ENCODE measurements at places on chromosomes 2 and 18.

GRCh38 chr2:75389271-75389670 lies 171.5 kb downstream of the EVA1A start:
- no peak for DNase-seq

GRCh38 chr2:164138750-164139149 lies 402.9 kb upstream of the FIGN start:
- no peak for DNase-seq

DNA sequence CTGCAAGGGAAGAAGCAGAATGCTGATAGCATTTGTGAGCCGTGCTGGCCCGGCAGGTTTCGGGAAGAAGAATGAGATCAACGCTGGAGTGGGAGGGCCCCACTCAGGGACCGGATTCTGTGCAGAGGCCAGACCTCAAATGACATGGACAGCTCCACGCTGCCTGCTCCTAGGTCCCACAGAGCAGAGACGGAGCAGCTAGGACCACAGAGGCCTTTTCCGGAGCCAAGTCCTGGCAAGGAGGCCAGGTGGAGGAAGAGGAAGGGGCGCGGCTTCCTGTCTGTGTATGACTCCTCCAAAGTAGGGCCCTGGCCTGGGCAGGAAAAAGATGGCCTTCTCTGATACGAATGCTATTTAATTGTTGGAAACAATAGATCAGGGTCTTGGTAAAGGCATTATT lies 139.9 kb downstream of the LRRC30 start:
- DNase-seq: no peak

GRCh38 chr2:71362447-71362846 lies 30.9 kb downstream of the ZNF638 start:
- DNase-seq: no peak

- no peak for DNase-seq
Observed at GRCh38 chr2:174546519-174547506, 50.8 kb downstream of the WIPF1 start.

DNA sequence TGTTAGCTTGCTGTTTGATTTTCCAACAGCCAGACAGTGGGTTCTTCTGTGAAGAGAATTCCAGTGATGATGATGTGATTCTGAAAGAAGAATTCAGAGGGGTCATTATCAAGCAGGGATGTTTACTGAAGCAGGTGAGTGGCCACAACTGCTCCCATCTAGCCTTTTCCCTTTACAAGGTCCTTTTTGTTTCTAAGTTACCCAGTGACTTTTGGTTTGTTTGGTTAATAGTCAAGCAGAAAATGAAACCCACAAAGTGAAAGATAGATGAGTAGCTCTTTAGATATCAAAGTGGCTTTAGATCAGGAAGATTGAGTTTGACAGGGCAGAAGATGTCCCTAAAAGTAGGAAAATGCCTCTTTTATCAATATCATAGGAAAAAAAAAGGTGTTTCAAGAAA lies 23.3 kb downstream of the PLEK start:
- no peak for DNase-seq

- no peak for DNase-seq
Observed at GRCh38 chr2:23323917-23324680, 60.9 kb upstream of the KLHL29 start.

DNA sequence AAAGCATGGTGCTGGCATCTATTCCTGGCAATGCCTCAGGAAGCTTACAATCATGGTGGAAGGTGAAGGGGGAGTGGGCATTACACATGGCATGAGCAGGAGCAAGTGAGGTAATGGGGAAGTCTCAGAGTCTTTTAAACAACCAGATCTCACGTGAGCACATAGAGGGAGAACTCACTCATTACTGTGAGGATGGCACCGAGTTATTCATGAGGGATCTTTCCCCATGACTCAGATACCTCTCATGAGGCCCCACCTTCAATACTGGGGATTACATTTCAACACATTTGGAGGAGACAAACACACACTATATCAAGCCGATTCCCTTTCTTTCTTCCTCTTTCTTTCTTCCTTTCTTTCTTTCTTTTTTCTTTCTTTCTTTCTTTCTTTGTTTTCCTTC lies 47.9 kb upstream of the FANCL start:
- DNase-seq: no peak

GRCh38 chr18:62425465-62426190 lies 97.2 kb upstream of the ZCCHC2 start:
- peak; percentile 91 for DNase-seq

GRCh38 chr2:168143813-168144212 lies 103.6 kb downstream of the STK39 start:
- DNase-seq: no peak
